Activated CD8-positive, alpha-beta memory T cell treated with anti-CD3 and anti-CD28 coated beads for 48 hours (primary cell): ENCODE measurements at places on chromosomes 3 and 15.

DNA sequence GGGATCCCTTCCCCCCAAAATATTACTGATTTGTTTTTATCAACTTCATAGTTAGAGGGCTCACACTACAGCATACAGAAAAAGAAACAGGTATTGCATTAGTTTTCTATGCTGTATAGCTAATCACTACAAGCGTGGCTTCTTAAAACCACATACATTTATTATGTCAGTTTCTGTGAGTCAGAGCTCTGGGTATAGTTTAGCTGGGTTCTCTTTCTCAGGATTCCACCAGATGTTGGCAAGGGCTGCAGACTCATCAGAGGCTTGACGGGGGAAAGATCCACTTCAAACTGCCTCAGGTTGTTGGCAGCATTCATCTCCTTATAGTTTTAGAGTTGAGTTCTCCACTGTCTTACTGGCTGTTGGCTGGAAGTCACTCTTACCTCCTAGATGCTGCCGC lies 328.0 kb downstream of the NLGN1 start:
- no peak for DNase-seq

GRCh38 chr3:178146406-178146831 lies 389.8 kb upstream of the KCNMB2 start:
- DNase-seq = no peak

- DNase-seq = no peak
Observed at GRCh38 chr15:43184407-43185124, 637 bp upstream of the CCNDBP1 start.

GRCh38 chr15:77964193-77964592 lies 113.3 kb downstream of the TBC1D2B start:
- no peak for DNase-seq

DNA sequence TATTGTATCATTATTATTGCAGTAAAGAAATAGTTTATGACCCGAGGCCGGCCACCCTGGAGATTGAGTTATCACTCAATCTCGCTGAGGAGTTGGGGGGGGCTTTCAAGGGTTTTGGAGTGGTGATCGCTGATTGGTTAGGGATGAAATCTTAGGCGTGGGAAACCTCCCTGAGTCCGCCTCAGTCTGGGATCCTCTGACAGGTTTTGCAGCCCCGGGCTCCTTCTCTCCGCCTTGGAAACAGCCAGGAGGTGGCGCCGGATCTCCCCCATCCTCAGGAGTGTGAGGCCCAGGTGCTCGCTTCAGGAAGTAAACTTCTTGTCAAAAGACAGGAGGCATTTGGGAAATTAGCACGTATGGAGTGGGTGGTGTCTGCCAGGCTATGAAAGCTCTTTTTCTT lies 41.1 kb upstream of the SEC61A1 start:
- DNase-seq = no peak

DNA sequence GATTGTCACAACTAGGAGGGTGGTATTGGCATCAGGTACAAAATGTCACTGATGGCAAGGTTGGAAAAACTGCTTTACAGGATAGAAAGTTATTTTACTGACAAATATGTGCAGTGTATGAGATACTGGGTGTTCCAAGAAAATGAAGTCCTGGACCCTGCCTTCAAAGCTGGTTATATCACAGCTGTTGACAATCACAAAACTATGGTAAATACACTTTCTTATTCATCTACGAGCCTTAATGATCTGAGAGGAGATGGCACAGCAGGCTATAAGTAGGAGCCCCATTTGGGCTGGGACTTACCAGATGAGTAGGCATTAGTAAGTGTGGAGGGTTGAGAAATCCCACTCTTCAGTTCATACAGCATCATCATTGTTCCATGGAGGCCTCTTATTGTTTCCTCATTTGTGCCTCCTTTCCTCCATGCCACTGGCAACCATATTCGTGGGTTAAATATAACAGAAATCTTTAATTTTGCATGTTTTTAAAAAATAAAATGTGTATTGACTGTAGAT lies 66.9 kb downstream of the CMTM8 start:
- no peak for DNase-seq

GRCh38 chr3:172904711-172905373 lies 154.3 kb downstream of the ECT2 start:
- DNase-seq = no peak

- DNase-seq = no peak
Observed at GRCh38 chr15:48112242-48112641, 8.5 kb upstream of the SLC24A5 start.

GRCh38 chr15:57592836-57593420 lies 1.2 kb downstream of the MYZAP start:
- DNase-seq = no peak

GRCh38 chr15:43268111-43269105 lies 1.7 kb upstream of the TGM5 start:
- no peak for DNase-seq

DNA sequence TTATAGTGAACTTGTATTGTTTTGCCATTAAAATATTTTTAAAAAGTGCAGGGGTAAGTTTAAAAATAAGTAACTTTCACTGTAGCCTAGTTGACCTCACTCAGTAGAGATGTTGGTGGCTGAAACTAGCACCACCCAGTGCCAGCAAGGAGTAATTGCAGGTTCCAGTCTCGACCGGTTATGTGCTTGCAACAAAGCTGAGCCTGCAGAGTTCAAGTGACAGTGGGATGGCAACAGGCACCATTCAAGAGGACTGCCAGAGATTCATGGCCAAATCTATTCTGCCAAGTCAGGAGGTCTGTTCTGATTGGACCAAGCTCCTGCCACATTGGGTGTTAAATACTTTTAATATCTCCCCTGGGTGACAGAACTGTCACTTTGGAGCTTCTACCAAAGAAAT lies 2.7 kb downstream of the ADAMTS7 start:
- DNase-seq = no peak

GRCh38 chr3:131050001-131050400 lies 23.3 kb downstream of the NEK11 start:
- DNase-seq = no peak

DNA sequence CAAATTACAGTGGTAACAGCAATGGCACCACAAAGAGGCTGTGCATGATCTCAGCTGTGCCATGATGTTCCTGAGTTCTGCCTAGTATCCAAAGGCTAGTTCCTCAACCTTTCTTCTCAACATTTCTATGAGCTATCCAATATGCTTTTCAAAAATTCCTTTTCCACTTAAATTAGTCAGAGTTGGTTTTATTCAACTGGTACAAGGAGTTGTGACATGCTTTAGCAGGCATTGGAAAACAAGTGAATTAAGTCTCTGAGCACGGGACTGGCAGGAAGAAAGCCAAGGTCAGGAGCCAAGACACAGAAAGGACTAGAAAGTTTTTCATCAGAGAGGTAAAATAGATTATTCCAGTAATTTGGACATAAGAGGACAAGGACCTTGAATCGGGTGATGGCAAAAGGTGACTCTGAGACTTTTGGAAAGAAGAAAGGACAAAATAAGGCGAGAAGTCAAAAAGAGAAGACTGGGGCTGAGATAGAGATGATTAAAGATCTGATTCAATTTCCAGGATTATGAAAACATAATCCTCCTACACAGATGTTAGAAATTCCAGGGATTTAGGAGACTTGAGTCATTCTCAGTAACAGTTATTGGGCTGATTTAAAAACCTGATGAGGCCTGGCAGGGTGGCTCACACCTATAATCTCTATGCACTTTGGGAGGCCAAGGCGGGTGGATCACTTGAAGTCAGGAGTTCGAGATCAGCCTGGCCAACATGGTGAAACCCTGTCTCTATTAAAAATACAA lies 36.1 kb downstream of the PBRM1 start:
- no peak for DNase-seq

GRCh38 chr15:42138968-42139386 lies 17.5 kb downstream of the PLA2G4F start:
- DNase-seq = no peak

DNA sequence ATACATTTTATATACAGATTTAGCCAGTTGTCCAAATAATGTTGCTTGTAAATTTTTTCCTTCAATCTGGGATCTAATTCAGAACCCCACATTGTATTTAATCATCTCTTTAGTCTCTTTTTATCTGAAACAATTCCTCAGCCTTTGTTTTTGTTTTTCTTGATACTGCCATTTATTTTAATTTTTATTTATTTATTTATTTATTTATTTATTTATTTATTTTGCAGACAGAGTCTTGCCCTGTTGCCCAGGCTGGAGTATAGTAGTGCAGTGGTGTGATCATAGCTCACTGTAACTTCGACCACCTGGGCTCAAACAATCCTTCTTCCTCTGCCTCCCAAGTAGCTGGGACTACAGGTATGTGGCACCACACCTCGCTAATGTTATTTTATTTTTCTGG lies 61.5 kb downstream of the CHCHD4 start:
- DNase-seq = no peak

- DNase-seq = no peak
Observed at GRCh38 chr15:101031213-101031612, 112.1 kb downstream of the LRRK1 start.

- DNase-seq = no peak
Observed at GRCh38 chr3:58093574-58094195, 85.5 kb downstream of the FLNB start.

GRCh38 chr3:167814441-167814951 lies 79.0 kb downstream of the SERPINI1 start:
- DNase-seq = no peak

GRCh38 chr3:13879946-13880810 lies at the start of gene WNT7A:
TSS of gene WNT7A (minus strand) at chr3:13880071. CDS start at chr3:13879816, 255 bp downstream.
- no peak for DNase-seq

DNA sequence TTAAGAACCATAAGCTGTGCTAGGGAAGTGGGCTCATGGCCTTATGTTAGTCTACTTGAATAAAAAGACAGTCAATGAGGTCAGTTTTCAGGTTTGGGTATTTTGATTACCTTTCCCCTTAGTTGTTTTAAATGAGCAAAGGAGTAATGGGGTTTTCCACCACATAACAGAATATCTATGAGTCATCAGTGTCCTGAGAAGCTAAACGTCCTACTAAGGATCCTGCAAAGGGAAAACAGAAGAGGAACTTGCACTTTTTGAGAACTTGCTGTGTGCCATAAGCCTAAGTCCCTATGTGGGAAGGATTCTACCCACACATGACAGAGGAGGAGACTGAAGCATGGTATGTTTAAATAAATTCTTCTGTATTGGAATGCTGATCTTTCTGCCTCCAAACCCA lies 292.8 kb upstream of the TMC3 start:
- DNase-seq = no peak

DNA sequence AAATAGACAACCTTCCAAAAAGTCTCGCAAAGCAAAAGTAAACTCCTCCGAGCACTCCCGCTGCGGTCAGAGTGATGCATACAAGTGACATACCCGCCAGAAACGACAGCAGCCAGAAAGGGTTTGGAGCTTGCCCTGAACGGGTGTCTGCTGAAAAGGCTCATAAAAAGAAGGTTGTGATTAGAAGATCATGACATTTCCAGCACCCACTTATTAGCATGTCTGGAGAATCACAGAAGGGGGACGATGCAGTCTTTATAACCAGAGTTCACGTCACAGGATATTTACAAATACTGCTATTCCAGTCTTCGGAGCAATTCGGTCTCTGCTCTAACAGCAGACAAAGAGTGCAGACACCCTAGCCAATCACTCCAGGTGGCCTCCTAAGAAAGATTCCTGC lies 59.1 kb upstream of the FRMD4B start:
- no peak for DNase-seq

- DNase-seq = no peak
Observed at GRCh38 chr3:191680989-191681597, 220.1 kb downstream of the PYDC2 start.

DNA sequence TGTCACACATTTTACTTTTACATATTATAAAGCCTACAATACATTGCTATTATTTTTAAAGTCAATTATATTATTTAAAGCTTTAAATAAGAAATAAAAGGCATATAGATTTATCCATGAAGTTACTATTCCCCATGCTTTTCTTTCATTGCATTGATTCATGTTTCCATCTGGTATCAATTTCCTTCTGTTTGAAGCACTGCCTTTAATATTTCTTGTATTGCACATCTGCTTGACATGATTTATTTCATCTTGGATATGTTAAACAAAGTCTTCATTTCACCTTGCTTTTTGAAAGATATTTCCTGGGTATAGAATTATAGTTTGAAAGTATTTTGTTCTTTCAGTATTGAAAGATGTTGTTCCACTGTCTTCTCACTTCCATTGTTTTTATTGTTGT lies 174.3 kb upstream of the MBNL1 start:
- DNase-seq = no peak
